Osteocyte (in vitro differentiated cells): ENCODE measurements at places on chromosomes 16 and 17. TPM values are rescaled to one million over a fixed set of nuclear protein-coding genes. Genes with fewer than 3 reads are reported as not detected.

DNA sequence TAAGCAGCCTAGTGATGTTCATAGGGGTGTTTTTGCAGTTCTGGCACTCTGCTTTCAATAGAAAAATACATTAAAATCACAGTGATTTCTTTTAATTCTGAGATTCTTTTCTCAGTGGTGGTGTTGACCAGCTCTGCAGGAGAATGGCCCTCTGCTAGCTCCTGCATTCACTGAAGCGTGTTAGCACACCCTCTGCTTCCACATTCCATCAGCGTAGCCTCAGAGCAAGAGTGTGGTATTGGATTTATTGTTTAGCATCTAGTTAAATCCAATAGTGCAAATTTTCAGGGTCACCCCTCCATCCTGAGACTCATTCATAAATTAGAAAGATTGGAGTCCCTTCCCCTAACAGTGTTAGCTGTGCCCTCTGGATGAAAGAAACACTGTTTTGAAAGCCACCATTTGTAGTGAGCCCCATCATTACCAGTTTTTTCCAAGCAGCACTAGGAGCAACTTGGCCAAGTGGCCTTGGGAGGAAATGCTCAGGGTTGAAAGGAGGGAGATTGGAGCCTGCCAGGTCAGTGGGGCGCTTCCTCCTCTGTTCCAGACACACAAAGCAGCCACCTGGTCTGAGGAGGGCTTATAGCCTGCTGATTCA lies 45.7 kb downstream of the B9D1 start:
- H3K36me3 ChIP-seq = peaks cover 15% of the 10 kb centered on the region
- H3K27ac ChIP-seq = peak overlapping the region; percentile 18
- DNase-seq = no peak
- H3K4me1 ChIP-seq = peaks cover 20% of the 10 kb centered on the region
- no peak overlapping the region for H3K4me3 ChIP-seq

DNA sequence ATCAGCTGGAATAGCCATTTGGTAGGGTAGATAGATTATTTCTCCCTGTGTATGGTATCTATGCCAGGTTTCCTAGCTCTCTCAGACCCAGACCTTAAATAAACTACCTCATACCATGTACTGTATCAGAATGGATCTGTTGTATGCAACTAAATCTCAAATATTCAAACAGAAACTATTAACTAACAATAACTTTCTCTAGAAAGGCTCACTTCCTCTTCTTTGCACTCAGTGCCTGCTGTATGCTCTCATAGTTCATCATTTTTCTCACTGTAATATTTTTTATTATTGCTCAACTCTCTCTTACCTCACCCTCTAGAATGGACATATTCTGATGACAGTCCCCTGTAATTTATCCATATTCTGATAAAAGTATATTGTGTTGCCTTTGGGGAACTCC lies 182.4 kb downstream of the TOX3 start:
- H3K4me1 ChIP-seq = no peaks in the 10 kb centered on the region
- H3K4me3 ChIP-seq = no peak overlapping the region
- H3K27me3 ChIP-seq = peaks cover 5% of the 10 kb centered on the region
- no peaks in the 10 kb centered on the region for H3K36me3 ChIP-seq

DNA sequence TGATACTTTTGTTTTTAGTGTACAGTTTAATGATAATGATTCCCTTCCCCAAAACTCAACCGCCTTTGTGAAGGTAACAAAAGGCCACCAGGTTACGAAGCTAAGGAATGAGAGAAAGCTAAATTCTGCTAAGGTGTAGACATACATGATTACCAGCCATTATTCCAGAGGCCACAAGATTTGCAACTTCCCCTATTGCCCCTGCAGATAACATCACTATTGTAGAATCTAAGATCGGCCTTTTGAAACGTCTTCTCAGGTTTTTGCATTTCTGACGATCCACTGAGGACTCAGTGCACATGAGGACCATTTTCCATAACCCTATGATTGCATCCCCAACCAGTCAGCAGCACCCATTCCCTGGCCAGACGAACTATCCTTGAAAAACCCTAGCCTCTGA lies 33.9 kb upstream of the SNN start:
- no peaks in the 10 kb centered on the region for H3K36me3 ChIP-seq
- no peak overlapping the region for H3K4me3 ChIP-seq
- H3K4me1 ChIP-seq = peaks cover 63% of the 10 kb centered on the region
- H3K27ac ChIP-seq = no peak overlapping the region
- DNase-seq = no peak

- H3K4me1 ChIP-seq = peaks cover 15% of the 10 kb centered on the region
- DNase-seq = no peak
- H3K4me3 ChIP-seq = no peak overlapping the region
- H3K36me3 ChIP-seq = peaks cover 9% of the 10 kb centered on the region
- H3K27me3 ChIP-seq = no peaks in the 10 kb centered on the region
- no peak overlapping the region for H3K27ac ChIP-seq
Measured at GRCh38 chr17:51245535-51245934, 14.3 kb downstream of the MBTD1 start.

GRCh38 chr16:61007694-61008093 lies 1028.5 kb downstream of the CDH8 start:
- no peaks in the 10 kb centered on the region for H3K27me3 ChIP-seq
- no peaks in the 10 kb centered on the region for H3K4me1 ChIP-seq
- no peak overlapping the region for H3K27ac ChIP-seq
- DNase-seq = no peak
- no peak overlapping the region for H3K4me3 ChIP-seq

DNA sequence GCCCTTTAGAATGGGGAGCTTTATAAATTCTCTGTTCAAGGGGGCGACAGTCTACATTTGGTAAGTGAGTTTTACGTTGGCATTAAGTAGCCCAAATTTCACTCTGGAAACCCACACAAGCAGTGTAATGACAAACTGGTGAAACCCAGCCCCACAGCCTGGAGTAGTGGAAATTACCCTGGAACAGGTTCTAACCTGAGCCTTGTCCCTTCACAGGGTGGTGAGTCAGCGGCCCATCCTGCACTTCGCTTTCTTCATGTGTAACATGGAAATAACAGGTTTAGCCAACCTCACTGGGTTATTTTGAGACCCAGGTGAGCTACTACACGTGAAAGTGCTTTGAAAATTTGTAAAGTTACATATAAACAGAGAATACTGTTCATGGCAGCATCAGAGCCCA lies 3.5 kb upstream of the TLCD3A start:
- H3K4me3 ChIP-seq = no peak overlapping the region
- peaks cover 20% of the 10 kb centered on the region for H3K4me1 ChIP-seq
- H3K27me3 ChIP-seq = no peaks in the 10 kb centered on the region
- DNase-seq = no peak
- H3K27ac ChIP-seq = no peak overlapping the region
- H3K36me3 ChIP-seq = no peaks in the 10 kb centered on the region

- H3K36me3 ChIP-seq = no peaks in the 10 kb centered on the region
- peaks cover 7% of the 10 kb centered on the region for H3K4me1 ChIP-seq
- H3K27me3 ChIP-seq = no peaks in the 10 kb centered on the region
Measured at GRCh38 chr16:637081-638018, 1.2 kb upstream of the METTL26 start.

- H3K4me3 ChIP-seq = no peak overlapping the region
- H3K27me3 ChIP-seq = peaks cover 60% of the 10 kb centered on the region
- no peak overlapping the region for H3K27ac ChIP-seq
- DNase-seq = peak; percentile 65
- H3K36me3 ChIP-seq = peaks cover 5% of the 10 kb centered on the region
Measured at GRCh38 chr17:9028988-9029570, 7.8 kb downstream of the NTN1 start.

DNA sequence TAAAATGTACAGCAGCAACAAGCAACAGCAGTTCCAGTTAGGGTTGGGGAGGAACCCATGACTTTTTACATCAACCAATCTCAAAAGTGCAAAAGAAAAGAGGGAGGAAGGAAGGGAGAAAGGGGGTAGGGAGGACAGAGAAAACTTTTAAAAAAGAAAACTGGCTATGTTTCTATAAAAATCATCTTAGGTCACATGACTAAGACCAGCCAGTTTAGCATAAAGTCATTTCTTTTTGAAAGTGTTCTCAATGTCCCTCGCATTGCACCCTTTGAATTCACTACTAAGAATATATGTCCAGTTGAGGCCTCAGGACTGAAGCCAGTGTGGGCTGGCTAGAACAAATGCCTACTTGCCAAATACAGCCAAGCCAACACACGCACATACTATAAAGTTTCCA lies 28.9 kb downstream of the DCUN1D3 start:
- no peaks in the 10 kb centered on the region for H3K27me3 ChIP-seq
- peaks cover 2% of the 10 kb centered on the region for H3K36me3 ChIP-seq
- H3K4me3 ChIP-seq = no peak overlapping the region
- no peak for DNase-seq
- peaks cover 54% of the 10 kb centered on the region for H3K4me1 ChIP-seq

GRCh38 chr16:17466876-17467275 lies 3.9 kb downstream of the XYLT1 start:
- no peak overlapping the region for H3K27ac ChIP-seq
- no peaks in the 10 kb centered on the region for H3K36me3 ChIP-seq
- no peak for DNase-seq
- no peak overlapping the region for H3K4me3 ChIP-seq
- peaks cover 38% of the 10 kb centered on the region for H3K4me1 ChIP-seq

GRCh38 chr16:58196898-58197313 lies 1.0 kb downstream of the CSNK2A2 start:
- H3K4me3 ChIP-seq = peak overlapping the region; percentile 84
- H3K36me3 ChIP-seq = peaks cover 34% of the 10 kb centered on the region
- peaks cover 23% of the 10 kb centered on the region for H3K4me1 ChIP-seq
- peak overlapping the region; percentile 81 for H3K27ac ChIP-seq
- H3K27me3 ChIP-seq = peaks cover 18% of the 10 kb centered on the region

The SPN gene
- total RNA-seq = not detected in 2 replicates

The USH1G gene
- total RNA-seq = not detected in 2 replicates
